AG08395 (cell line): ENCODE measurements at places on chromosomes 5 and 9.
A peak's percentile ranks its signal among the peaks of the same experiment; 100 is the strongest.

GRCh38 chr5:96610747-96611146 lies 51.4 kb upstream of the CAST start:
- DNase-seq = no peak

DNA sequence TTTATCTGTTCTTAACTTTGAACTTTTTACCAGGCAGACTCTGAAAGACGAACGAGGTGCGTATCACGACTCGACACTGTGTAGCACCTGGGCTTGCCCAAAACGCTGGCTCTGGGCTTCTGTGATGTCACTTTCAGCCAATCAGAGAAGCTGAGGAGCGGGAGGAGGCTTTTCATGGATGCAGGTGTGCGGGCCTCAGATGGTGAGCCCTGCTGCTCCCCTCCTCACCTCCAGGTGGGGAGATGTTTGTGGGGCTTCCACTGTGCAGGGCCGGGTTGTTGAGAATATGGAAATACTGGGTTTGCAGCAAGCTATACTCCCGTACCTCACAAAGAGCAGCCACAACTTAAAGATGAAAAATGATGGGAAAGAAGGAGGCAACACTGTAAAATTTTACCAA lies 246.3 kb downstream of the IRX2 start:
- no peak for DNase-seq

- peak; percentile 45 for DNase-seq
Measured at GRCh38 chr9:97759581-97760288, 62.6 kb upstream of the XPA start.

GRCh38 chr5:449151-449550 lies 6.2 kb downstream of the EXOC3 start:
- no peak for DNase-seq

DNA sequence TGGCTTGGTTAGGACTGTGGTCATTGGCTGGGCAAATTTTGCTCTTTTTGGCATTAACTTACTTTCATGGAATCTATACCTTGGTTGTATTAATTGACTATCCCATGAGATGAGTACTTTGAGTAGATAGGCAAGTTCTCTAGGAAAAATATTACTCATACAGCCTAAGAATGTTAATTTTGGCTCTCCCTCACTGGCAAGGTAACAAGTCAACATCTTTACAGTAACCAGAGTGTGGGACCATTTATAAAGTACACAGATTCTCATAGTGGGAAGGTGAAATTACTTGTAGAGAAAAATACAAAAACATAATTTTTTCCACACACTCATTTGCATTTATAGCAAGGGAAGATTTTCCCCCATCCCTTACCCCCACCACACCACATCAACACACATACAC lies 154.6 kb upstream of the ZNF608 start:
- no peak for DNase-seq

DNA sequence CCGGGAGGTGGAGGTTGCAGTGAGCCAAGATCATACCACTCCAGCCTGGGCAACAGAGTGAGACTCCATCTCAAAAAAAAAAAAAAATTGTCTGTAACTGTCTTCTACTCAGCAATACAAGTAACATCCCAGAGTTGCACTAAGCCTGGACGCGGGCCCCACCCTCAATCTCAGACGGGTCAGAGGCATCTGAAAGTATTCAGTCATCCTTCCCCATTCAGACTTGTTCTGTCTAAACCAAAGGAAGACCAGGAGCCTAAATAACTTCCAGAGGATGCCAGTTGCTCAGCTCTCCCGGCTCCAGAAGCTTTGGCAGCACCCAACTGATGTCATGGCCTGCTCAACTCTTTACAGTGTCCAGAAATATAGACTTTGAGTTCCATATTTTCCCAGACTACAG lies 218.6 kb downstream of the AUH start:
- no peak for DNase-seq

DNA sequence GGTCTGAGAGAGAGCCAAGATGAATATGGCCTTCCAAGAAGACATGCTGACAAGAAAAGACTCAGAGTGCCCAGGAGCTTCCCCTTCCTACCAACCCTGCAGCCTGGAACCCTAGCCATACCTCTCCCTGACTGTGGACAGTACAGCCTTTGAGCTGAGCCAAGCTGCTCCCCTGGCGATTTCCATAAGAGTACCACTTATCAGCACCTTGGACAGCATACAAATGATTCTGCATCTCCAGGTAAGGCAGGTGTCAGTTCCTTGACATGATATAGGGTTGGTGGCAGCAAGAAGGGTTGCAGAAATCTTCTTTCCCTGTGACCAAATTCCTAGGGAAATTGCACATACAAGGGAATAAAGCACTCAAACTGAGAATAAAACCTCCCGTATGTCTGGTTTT lies 58.3 kb downstream of the MFAP3 start:
- DNase-seq = no peak

DNA sequence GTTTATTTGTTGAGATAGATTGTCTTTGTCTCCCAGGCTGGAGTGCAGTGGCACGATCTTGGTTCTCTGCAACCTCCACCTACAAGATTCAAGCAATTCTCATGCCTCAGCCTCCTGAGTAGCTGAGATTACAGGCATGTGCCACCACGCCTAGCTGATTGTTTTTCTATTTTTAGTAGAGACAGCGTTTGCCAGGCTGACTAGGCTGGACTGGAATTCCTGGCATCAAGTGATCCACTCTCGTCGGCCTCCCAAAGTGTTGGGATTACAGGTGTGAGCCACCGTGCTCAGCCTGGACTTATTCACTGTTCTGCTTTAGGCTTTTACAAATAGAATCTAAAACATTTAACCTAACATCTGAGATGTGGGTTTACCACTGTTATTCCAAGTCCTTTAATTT lies 91.3 kb downstream of the COMMD10 start:
- DNase-seq = no peak

DNA sequence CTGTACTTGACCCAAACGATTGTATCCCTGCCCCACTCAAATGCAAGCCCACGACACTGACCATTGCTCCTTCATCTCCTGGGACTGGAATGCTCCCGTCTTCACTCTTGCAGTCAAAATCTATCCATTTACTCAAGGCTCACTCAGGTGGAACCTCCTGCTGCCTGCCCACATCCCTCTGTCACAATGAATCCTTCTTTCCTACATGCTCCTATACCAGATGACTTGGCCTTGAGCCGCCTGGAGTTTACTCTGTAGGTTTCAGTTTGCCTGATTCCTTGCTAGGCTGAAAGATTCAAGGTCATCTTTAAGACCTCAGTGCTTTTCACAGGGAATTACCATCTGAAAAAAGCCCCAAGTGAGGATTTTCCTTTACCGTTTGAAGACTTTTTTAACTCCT lies 264.1 kb downstream of the GLIS3 start:
- DNase-seq = no peak

DNA sequence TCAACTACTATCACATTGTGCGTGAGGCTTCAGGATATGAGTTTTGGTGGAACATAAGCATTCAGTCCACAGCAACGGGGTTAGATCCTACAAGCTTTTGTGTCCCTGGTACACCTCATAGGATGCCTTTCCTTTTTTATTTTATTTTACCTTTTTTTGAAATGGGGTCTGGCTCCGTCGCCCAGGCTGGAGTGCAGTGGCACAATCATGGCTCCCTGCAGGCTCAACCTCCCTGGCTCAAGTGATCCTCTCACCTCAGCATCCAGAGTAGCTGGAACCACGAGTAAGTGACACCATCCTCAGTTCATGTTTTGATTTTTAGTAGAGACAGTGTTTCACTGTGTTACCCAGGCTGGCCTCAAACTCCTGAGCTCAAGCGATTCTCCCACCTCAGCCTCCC lies 86.0 kb upstream of the RAI14 start:
- DNase-seq = no peak

- DNase-seq = no peak
Measured at GRCh38 chr5:174903172-174903732, 178.9 kb downstream of the MSX2 start.

DNA sequence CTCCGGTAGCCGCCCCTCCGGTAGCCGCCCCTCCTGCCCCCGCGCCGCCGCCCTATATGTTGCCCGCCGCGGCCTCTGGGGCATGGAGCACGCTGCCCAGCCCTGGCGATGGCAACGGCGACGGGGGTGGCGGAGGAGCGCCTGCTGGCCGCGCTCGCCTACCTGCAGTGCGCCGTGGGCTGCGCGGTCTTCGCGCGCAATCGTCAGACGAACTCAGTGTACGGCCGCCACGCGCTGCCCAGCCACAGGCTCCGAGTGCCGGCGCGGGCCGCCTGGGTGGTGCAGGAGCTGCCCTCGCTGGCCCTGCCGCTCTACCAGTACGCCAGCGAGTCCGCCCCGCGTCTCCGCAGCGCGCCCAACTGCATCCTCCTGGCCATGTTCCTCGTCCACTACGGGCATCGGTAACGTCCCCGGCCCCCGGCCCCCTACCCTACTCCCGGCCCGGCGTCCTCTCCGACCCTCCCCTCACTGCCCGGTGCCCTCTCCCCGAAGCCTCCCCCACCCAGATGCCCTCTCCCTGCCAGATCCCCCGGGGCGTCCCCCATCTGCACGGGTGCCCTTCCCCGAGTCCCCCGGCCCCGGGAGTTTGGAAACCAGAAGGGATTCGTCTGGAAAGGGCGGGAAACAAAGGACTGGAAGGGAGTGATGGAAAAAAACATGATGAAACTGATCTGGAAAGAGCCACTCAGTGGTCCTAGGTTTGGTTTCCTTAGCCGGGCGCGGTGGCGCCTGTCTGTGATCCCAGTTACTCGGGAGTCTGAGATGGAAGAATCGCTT lies 417 bp downstream of the SRD5A1 start:
- peak; percentile 31 for DNase-seq

DNA sequence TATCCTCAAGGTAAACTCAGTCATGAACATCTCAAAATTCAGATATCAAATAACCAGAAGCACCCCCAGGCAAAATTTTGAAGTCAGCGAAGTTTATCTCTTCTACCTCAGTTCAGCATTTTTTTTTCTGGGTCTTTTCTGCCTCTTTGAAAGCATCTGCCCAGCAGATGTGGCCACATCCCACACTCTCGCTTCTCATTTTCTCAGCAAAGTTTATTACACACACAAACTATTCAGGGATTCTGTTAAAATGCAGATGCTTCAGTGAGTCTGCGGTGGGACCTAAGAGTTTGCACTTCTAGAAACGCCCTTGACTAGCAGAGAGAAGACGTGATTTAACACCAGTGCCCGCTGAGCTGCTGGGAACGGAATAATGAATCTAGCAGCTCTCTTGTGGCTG lies 19.3 kb downstream of the RASEF start:
- DNase-seq = peak; percentile 43
